Stimulated activated CD8-positive, alpha-beta memory T cell treated with anti-CD3 and anti-CD28 coated beads, Interleukin-4, amount 100 ng/mL, for 1 hour (primary cell): ENCODE measurements at places on chromosomes 7 and 10.

GRCh38 chr10:121411004-121411403, 187.2 kb downstream of the FGFR2 start:
- no peak for DNase-seq

DNA sequence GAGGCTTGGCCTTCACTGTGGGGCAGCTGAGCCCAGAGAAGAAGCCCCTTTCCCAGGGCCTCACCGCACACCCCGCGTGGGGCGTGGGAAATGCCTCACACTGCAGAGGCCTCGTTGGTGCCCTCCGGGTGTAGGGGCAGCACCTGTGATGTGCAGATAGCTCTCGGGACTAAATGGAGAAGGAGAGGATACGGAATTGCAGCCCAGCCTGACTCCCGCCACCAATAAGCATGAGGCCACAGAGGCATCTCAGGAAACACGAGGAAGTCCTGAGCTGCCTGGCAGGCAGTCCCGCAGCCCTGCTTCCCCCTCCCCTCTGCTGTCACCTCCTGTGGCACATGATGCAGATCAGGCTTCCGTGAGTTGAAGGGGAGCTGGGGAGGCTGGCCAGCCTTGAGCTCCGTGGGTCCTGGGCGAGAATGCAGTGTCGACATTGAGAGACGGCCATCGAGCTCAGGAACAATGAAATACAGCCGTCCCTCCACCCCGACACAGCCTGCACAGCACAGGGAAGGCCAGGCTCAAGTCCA, 59.6 kb upstream of the PPP2R2D start:
- no peak for DNase-seq

DNA sequence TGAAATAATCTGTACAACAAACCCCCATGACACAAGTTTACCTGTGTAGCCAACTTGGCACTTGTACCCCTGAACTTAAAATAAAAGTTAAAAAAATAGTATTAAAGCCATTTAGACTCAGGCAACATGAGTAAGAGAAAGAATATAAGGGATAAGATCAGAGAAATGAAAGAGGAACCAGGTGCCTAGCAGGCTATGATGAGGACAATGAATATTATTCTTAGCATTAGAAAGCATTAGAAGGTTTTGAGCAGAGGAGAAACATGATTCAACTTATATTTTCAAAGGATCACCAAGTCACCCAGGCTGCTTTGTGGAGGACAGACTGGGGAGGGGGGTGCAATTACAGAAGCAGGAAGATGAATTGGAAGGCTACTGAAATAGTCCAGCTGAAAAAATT, 48.1 kb upstream of the TES start:
- DNase-seq, result no peak

GRCh38 chr7:38600741-38601140, 30.4 kb downstream of the AMPH start:
- no peak for DNase-seq

- DNase-seq, result no peak
These were observed 12.1 kb downstream of the KBTBD2 start for GRCh38 chr7:32879460-32879859.

- DNase-seq, result no peak
These were observed 217.7 kb upstream of the ETV1 start for GRCh38 chr7:14207138-14207537.

DNA sequence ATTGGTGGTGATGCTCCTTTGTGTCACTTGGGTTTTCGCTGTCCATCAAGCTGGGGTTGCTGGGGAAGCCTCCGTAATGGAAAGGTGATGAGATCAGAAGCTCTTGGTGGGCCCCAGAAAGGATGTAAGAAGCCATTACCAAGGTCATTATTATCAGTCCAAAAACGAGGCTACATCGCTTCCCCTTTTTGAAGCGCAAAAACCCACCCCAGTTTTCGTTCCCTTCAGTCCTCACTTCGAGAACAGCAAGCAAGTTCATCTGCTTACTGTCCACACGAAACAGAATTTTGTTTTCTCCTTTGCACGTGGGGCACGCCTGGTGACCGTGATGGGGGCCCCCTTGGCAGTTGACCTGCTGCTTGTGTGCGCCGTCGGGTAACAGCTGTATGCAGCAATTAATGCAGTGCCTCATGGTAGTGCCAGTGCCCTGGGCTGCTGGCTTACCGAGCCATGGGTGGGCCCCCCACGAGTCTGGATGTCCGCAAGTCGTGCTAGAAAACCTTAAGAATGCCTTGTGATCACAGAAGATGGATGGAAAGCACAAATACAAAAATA, 47.5 kb downstream of the CHST15 start:
- no peak for DNase-seq

GRCh38 chr7:92768501-92769393, 67.6 kb downstream of the CDK6 start:
- no peak for DNase-seq

DNA sequence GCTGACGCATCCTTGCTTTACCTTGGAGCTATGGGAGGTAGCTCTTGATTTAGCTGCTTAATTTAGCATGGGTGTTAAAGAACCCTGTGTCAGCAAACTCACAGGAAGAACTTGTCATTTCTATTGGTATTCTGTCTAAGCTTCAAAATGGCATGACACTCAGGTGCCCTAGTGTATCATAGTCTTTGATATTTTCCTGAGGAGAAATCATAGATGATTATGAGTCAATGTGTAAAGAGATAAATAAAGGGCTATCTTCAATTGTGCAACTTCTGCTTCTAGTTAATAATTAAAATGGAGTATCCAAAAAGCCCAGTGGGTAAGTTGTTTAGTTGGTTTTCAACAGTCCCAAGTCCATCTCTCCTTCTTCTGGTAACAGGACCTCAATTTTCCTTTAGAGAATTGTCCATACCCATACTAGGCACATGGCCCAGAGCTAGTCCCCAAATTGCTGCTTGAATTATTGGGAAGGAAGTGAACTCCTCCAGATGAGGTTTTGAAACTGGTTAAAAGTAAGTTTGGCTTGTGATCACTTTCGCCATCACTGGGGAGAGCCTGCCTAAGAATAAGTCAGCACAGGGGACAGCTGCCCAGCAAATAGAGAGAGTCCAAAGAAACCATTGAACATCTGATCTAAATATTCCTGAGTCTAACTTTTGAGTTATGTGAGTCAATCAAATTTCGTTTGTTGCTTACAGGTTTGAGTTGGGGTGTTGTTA, 169.0 kb upstream of the PHYHIPL start:
- no peak for DNase-seq

GRCh38 chr10:35203745-35204144, 77.1 kb downstream of the CREM start:
- DNase-seq, result no peak

DNA sequence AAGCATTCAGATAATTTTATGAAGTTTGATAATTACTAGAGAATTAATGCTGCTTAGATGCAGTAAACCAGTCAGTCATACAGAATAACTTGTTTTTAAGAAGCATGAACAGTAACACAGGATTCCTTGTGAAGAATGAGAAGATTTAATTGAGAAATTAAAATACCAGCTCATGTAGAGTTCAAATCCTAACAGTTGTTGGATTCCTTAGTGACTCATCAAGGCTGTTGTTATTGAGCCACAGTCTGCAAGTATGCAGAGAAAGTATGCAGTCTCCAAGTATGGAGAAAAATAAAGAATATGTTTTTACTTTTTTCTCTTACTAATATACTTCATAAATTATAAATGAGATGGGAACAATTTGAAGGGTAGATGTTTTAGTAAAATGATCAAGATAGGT, 30.2 kb upstream of the CYP26C1 start:
- DNase-seq, result no peak

DNA sequence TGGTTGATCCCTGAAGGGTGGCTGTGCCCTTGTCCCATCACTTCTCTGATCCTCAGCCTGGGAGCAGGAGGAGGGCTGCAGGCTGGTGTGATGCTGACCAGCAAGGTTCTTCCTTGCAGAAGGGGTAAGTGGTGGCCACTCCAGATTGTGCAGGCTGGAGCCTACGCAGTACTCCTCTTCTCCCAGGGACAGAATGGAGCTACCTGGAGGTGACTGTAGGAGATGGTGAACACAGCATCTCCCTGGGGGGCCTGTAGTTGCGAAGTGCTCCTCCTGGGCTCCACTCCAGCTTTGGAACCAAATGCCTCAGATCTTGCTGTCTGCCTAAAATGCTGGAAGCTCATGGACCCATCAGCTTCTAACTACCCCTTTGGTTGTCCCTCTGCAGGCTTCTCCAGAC, 323.6 kb upstream of the PODXL start:
- DNase-seq, result no peak

- no peak for DNase-seq
These were observed 7.5 kb downstream of the CEP41 start for GRCh38 chr7:130433301-130433700.

DNA sequence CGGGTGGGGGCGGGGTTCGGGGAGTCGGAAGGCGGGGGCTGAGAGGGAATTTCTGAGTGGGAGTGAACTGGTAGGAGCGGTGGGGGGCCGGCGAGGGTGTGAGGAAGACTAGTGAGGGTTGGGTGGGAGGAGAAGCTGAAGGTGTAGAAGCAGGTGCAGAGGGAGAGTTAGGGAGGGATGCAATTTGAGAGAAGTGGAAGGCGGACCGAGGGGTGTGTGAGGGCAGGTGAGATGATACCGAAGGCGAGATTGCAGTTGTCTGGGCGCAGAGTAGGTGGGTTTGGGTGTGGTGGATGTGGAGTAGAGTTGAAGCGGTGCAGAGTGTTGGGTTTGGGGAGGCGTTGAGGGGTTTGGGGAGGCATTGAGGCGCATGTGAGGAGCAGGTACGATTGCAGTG, 643 bp downstream of the KAT6B start:
- DNase-seq, result no peak

GRCh38 chr7:148371280-148371937, 219.2 kb upstream of the C7orf33 start:
- DNase-seq, result no peak

- DNase-seq, result no peak
These were observed 236.1 kb downstream of the BUB3 start for GRCh38 chr10:123390332-123390731.

GRCh38 chr7:51472873-51473272, 156.3 kb upstream of the COBL start:
- no peak for DNase-seq

DNA sequence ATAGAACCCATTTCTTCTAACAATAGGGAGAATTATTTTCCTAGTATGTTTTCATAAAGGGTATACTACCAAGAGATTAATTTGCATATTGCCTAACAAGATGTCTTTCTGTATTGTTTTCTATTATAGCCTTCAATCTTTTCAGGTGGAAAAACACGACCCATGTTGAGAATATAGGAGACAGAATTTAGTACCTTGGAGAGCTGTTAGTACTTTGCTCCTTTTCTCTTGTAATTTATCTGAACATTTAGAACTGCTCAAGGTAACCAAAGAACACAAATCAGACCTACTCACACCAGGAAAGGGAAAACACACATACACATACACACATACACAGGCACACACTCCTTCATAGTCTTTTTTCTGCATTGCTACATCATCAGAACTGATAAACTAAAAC, 7.8 kb upstream of the TRDMT1 start:
- DNase-seq, result no peak

DNA sequence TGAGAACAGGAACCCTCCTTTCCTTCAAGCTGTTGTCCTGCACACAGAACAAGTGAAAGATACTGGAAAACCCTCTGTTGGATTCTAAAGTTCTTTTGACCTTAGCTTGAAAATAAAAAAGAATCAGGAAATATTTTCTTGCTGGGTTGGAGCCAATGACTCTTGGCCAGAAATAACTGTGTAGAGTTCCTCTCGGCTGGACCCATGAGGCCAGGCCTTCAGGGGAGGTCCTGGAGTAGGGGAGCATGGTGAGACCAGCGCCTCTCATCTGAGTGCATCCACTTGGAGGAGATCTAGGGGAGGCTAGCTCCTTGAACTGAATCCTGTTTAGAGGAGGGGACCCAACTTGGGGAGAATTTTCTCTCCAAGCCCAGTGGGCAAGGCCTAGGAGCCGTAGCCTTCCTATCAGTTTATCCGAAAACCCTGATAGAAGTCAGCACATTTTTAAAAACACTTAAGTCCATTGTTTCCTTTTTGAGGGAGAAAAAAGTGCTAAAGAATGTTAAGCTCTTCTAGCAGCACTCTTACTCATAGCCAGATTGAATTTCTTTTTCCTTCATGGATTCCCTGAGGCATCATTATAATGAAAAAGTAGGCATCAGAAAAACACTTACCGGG, 635.7 kb upstream of the ANKRD30A start:
- no peak for DNase-seq

DNA sequence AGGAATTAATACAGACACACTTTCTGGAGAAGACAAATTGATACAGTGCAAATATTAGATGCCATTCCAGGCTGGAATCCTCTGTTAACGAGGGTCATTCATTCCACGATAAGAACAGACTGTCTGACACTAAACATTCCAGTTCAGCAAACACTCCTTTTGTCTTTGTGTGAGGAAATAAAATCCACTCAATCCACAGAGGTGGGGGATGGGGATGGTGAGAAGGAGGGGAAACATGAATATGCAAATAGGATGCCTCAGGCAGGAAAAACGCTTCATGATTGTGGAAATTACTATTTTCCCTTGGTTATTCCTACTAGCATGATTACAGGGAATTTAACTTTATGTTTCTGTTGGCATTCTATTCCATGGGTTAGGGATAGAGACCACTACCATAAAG, 196.9 kb upstream of the CDCA7L start:
- no peak for DNase-seq

- no peak for DNase-seq
These were observed 85.9 kb downstream of the GPR37 start for GRCh38 chr7:124679586-124680225.

DNA sequence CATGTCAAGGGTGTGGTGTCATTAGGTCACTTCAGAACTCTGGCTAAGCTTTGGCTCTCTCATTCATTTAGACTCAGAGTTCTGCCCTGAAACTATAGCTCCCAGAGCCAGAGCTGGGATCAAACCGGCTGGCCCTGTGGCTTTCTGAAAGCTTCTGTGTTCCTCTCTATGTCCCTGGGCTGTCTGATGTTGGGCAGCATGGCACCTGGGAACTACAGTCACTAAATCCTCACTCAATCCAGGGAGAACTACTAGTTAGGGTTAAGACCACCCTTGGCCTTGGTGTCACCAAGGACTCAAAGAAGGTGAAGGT, 13.2 kb downstream of the ATG9B start:
- DNase-seq, result no peak

GRCh38 chr10:93422118-93422517, 60.0 kb downstream of the MYOF start:
- DNase-seq, result no peak

DNA sequence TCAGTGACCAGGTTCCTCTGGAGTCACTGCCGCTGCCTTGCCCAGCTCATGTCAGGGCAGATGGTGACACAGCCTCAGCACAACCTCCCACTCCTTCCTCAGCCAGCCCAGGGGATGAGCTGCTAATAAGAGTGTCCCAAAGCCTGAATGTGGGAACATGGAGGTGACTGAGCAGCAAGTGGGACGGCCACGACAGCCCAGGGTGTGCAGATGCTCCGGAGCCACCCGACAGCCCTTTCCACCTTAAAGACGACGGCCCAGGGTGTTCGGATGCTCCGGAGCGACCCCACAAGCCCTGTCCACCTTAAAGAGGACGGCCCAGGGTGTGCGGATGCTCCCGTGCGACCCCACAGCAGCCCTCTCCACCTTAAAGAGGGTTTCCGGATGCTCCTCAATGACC, 89.2 kb downstream of the DIP2C start:
- no peak for DNase-seq

GRCh38 chr7:128951296-128951695, 13.6 kb downstream of the IRF5 start:
- DNase-seq, result no peak
